Nephron progenitor cell (in vitro differentiated cells): ENCODE measurements at places on chromosomes 6 and 20.
A peak's percentile ranks its signal among the peaks of the same experiment; 100 is the strongest.

DNA sequence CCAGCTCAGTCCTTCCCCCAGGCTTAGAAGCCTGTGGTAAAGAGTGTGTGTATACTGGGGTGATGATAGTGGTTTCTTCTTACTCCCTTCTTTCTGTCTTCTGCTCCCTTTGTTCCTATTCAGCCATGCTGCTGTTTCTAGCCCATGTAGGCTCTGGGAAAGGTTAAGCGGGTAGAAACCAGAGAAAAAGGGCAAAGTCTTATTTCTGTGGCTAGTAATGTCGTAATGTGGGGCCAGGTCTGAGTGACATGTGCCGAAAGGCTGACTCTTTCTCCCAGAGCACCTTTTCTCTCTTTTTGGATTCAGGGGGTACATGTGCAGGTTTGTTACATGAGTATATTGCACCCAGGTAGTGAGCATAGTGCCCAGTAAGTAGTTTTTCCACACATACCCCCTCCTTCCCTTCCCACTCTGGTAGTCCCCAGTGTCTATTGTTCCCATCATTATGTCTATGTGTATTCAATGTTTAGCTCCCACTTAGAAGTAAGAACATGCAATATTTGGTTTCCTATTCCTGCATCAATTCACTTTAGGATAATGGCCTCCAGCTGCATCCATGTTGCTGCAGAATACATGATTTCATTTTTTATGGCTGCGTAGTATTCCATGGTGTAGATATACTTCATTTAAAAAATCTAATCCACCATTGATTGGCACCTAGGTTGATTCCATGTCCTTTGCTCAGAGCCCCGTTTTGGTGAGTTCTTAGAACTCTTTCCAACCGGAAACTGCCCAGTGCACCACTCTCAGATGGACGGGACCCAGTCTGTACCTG, 74.3 kb downstream of the EFHC1 start:
- no peak for DNase-seq

GRCh38 chr6:65709099-65709830, 2.2 kb upstream of the EYS start:
- no peak for DNase-seq

GRCh38 chr6:41306187-41306854, 19.8 kb upstream of the TREM1 start:
- peak; percentile 49 for DNase-seq

DNA sequence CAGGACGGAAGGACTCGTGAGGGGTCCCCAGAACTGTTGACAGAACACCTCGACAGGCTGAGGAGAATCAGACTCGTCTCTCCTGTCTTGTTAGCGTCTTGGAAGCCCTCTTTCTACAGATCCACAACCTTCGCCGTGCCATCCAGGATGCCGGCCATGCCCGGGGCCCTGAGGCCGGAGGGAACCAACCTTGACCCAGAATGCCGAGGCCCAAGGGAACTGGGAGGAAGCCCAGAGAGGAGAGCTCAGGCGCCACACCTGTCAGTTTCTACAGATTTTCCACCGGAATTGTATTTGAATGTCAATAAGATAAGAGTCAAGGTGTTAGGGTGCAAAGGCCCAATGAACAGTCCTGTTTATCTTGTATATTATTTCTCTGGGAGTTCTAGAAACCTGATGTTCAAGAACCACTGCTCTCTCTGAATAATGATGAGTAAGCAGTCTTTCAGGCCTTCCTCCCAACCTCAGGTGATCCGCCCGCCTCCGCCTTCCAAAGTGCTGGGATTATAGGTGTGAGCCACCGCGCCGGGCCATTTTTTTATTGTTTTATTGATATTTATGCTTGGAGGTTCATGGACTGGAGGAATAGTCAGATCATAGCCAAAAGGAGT, 799 bp upstream of the ME1 start:
- DNase-seq = no peak

DNA sequence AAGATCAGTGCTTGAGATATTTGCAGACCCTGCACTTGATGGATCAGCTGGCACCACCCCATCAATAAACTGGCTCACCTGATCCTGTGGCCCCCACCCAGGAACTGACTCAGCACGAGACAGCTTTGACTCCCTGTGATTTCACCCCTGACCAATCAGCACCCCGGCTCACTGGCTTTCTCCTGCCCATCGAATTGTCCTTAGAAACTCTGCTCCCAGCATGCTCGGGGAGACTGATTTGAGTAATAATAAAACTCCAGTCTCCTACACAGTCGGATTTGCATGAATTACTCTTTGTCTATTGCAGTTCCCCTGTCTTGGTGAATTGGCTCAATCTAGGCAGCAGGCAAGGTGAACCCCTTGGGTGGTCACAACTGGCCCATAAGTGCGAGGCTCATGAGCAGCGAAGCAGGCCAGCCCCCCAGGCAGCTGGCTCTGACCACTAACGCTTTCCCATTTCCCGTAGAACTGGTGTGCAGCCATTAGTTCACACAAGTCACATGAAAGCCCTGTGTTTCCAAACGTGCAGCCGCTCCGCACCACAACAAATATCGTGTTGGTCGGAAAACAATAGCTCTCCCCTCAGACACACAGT, 79.6 kb downstream of the RSPH3 start:
- DNase-seq = no peak

DNA sequence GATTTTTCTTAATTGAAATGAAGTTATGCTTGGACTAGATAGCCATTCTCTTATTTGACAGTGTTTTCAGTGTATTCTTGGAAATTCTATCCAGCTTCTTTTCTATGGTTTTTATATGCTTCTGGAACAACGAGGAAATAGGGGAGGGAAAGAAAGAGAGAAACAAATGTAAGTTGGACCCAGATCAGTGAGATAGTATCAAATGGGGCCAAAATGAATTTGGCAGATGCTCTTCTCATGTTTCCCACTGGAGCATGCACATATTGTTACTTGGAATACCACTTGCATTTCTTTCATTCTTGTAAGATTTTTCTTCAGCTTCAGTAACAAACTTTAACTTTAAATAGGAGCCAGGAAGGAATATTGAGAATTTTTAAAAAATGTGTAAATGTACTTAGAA, 312.3 kb downstream of the PRL start:
- DNase-seq = no peak

GRCh38 chr6:132813173-132813856, 1.1 kb upstream of the RPS12 start:
- DNase-seq = peak; percentile 36

DNA sequence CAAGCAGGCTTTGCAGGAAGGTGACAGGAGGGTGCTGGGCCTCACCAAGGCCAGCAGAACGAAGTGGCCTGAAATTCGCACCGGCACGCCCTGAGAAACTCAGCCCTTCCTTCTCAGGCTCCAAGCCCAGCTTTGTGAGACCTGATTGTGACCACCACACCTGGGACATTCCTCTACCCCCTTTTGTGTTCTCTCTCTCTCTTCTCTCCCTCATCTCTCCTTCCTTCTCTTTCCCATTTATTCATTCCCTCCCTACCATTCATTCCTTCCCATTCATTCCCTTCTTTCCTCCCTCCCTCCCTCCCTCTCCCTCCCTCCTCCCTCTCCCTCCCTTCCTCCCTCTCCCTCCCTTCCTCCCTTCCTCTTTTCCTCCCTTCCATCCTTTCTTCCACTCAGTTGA, 8.8 kb downstream of the CD93 start:
- DNase-seq = no peak

DNA sequence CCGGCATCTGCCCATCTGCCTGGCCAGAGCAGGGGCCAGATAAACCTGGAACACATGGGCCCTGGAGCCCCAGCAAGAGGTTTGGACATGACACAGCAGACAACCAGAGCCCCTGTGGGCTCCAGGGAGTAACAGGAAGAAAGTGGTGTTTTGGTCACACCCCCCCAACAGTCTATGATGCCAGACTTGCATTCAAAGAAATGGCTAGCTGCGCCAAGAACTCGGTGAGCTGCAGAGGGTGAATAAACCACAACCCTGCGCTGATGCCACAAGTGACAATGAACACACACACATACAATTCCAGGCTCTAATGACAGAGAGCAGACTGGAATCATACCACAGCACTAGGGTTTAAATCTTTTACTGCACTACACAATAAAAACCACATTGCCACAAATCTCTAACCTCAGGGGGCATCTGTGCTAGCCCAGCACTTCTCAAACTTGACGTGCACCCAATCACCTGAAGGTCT, 34.0 kb downstream of the TRERF1 start:
- no peak for DNase-seq

DNA sequence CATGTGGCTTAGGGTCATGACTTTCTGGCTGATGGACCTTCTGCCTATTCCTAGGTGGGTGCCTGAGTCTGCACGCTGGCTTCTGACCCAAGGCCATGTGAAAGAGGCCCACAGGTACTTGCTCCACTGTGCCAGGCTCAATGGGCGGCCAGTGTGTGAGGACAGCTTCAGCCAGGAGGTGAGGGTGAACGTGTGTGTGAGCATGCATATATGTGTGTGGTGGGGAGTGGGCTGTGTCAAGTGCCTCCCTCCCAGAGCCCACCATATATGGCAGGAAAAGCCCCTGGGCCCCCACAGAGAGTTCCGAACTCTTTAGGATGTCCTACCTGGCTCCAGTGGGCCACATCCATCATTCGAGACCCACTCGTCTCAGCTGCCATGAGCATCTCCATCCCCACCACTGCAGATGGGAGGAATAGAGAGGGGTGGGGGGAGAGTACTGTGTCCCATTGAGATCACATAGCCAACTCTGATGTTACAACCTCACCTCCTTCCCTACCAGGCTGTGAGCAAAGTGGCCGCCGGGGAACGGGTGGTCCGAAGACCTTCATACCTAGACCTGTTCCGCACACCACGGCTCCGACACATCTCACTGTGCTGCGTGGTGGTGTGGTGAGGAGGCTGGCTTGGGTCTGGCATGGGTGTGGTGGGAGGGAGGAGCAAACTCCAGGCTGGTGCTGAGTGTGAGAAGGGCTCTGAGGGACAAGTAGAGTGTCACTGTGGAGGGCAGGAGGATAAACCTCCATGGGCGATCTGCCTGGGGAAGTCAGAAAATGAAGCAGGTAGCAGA, 3.2 kb downstream of the SLC22A7 start:
- no peak for DNase-seq

GRCh38 chr6:5536644-5537043, 275.3 kb downstream of the FARS2 start:
- DNase-seq = no peak

DNA sequence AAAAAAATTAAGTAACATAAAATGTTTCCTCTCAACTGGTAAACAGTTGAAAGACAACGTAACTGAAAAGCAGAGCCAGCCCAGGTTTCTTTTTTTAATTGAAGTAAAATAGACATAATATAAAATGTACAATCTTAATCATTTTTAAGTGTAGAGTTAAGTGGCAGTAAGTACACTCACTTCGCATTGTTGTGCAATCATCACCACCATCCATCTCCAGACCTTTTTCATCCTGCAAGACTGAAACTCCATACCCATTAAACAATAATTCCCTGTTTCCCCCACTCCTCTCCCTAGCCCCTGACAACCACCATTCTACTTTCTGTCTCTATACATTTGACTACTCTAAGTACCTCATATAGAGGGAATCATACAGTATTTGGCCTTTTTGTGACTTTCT, 395.7 kb downstream of the RNGTT start:
- DNase-seq = no peak

- DNase-seq = no peak
Observed at GRCh38 chr20:53146201-53146891, 174.2 kb downstream of the TSHZ2 start.

GRCh38 chr20:38818113-38819065, 12.9 kb downstream of the PPP1R16B start:
- no peak for DNase-seq

DNA sequence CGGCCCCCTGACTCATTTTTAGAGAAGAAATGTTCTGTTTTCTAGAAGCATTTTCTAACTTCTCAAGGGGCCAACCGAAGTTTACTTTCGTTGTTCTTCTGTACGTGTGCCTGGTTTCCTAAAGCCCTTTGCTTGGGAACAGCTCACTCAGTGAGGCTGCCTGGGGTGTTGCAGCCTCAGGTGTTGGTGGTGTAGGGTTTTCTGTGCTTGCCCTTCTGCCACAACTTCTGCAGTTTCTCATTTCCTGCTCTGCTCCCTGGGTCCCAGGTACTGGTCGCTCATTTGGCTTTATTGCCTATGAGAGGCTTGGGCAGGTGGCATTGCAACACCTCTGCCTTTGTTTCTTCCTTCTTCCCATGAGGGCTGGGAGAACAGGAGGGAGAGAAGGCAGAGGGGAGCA, 278.3 kb downstream of the SOX4 start:
- no peak for DNase-seq

- DNase-seq = no peak
Observed at GRCh38 chr20:15703171-15703911, 869.9 kb downstream of the KIF16B start.

DNA sequence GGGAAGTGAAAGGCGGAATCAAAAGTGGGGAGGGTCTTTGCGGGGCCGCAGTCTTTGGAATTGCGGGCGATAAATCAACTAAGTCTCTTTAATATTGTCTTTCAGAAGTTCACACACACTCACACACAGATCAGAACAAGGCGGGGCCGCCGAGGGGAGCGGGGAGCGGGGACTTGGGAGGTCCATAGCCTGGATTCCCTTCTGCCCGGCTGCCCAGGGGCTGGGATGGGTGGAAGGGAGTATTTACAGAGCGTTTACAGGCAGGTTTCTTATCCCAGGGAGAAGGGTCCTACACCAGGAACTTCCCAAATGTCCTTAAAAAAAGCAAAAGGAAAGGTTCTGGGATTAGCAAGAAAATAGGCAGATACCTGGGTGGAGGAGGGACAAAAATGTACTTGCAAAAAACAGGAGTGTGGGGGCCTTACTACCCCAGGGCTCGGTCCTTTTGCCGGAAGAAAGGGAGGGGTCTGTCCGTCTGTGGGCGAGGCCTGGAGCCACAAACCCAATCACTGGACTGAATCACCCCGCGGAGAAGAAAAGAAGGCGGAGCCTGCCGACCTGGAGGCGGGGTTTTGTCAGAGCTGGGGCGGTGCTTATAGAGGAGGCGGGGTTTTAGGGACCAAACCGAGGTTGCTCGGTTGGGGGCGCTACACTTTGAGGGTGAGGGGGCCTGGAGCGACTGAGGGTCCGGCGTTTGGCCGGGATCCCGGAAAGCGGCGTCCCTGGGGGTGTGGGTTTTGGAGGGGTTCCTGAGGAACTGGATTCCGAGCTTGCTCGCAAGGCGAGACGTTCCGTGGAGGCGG, 3.2 kb downstream of the PRRT1 start:
- no peak for DNase-seq

DNA sequence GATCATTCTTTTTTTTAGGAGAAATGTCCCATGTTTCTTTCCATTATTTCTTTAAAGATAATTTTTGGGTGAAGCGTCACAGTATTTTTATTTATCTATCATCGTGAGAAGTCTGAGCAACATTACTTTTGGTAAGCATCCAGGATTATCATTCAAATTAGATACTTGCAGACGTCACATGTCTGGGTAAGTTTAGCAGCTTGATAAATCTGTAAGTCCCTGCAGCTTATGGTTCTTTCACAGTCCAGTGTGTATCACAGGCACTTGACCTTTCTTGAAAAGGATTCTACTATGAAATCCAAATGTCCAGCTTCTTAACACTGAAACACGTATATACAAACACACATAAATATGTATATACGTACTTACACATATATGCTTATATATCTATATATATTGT, 359.4 kb downstream of the ESR1 start:
- DNase-seq = no peak

DNA sequence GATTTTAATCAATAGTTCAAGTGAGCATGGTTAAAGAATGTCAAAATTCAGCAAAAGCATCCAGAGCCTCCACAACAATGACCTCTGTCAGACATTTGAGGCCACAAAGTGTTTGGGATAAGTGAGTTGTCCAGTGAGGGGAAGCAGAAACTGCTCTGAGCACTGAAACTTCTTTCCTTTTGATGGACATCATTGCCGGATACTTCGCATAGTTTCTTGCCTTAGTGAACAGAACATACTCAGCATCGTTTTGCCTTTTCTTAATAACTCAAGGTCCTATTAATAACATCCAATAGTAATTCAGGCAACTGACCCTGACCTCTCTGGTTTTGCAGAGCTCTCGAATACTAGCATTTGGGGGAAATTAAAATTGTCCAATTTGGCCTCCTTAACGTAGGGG, 78.6 kb downstream of the EDN3 start:
- no peak for DNase-seq
